ENCODE measurements at places on chromosomes 1 and 21.

DNA sequence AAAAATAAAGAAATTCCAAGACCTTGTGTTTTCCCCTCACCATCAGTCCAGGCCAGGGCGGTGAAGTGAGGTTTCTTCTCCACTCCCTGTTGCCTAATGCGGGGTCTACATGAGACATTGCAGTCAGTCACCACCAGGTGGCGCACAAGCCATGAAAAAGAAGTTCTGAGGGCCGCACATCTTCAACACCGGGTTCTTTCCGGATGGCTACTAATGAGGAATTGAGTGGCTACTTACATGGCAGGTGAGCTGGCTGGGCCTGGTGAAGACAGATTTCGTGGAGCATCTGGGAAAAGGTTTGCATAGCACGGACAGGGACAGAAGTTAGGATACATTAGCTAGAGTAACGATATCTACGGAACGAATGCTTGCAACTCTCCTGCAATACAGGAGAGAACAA, 15.8 kb upstream of the S100A11 start:
- peak; percentile 14 for DNase-seq

DNA sequence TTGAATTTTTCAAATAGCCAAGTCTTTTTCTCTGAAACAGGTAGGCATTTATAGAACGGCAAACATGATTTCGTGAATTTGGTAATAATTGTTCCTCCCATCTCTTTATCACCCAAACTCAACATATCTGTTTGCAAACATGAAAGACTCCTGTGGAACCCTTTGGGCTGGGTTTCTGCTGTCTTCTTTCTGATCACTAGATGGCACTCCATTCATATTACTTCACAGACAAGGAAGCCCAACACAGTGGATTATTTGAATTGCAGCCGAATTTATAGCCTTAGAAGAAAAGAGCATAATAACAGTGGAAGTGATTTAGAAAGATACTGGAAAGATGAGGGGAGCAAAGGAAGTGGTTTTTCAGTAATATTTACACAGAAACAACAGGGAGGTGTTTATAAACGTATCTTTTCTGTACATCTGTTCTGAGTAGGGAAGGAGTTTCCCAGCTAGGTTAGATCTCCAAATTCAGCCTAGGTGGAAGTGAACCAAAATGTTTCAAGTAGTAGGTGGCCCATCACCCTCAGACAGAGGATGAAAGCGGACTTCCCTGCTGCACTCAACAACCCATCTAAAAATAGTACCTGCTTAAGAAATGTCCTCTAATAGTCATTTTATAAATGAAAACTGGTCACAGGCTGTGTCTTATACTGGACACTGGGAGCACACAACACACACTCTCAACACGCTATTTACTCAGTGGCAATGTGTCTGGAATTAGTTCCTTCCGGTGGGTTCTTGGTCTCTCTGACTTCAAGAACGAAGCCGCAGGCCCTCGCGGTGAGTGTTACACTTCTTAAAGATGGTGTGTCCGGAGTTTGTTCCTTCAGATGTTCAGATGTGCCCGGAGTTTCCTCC, 67.6 kb downstream of the MAP3K21 start:
- peak; percentile 71 for DNase-seq

DNA sequence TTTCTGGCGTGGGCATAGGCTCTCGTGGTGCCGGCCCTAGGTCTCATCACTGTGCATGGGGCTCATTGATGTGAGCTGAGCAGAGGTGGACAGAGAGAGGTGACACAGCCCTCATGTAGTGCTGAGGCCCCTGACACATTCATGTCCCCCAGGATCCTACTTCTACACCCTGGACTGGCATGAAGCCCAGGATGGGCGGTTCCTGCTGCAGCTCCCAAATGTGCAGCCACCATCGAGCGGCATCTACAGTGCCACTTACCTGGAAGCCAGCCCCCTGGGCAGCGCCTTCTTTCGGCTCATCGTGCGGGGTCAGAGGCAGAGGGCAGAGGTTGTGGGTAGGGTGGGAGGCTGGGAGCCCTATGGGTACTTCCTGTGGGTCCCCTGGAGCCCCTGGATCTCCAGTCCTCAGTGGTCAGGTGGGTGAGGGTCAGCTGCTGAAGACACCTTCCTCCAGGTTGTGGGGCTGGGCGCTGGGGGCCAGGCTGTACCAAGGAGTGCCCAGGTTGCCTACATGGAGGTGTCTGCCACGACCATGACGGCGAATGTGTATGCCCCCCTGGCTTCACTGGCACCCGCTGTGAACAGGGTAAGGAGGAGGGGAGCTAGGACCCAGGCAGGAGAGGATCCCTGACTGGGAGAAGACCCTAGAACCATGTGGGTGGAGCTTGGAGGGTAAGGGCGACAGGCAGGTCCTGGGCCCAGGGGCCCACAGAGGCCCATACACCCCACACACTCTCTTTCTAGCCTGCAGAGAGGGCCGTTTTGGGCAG, 6.1 kb downstream of the TIE1 start:
- no peak for DNase-seq

- DNase-seq, result no peak
Measured at GRCh38 chr21:9758141-9758540, 763.2 kb upstream of the TPTE start.

DNA sequence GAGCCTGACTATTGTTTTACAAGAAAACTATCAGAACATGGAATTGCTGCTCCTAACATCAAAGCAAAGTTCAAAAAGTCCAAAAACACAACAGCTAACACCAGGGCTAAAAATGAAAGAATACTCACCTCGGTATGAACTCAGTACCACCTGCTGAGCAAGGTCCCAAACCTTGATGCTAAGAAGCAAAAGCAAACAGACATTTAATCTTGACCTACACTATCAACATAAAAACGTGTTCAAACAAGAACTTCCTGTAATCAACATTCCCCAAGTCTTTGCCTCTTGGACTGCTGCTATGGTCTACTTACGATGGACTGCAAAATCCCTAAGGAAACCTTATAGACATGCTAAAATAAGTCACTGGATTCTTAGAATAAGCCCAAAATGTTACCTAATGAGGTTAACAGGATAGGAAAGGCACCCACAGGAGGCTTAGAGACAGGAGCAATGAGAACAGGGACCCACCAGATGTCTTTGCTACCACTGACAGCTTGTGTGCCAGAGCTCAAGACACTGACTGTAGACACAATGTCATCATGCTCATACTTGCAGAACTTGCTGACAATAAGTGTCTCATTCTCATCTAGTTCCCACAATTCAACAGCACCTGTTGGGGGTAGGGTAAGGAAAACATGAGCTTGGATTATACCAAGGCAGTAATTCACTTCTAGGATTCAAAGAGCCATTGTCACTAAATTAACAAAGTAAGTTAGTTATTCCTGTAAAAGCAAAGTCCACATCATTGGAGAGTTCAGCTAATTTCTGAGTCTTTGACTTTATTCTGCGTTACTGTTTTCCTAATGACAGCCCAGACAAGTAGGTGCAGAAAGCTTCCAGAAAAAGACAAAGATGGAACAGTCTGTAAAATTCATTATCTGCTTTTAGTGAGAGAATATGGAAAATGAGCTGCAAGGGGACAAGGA, 1.8 kb downstream of the WDR77 start:
- no peak for DNase-seq

- DNase-seq, result no peak
Measured at GRCh38 chr1:112881742-112882127, 74.3 kb downstream of the SLC16A1 start.

GRCh38 chr1:63601463-63601862, 8.3 kb downstream of the PGM1 start:
- DNase-seq, result no peak

DNA sequence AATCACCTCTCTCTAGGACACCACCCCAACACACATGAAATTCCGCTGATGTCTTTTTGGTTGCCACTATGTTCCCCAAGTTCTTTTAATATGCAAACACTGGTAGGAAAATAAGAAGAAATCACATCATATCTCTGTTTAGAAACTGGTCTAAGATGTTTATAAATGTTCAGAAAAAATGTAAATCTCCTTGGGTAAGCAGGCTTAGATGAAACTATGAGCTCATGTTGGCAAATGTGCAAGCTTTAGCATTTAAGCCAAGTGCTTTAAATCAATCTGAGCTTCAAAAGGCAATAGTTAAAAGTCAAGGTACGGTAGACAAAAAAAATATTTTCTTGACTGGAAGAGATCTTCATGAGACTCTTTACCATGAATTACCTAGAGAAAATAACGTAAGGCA, 25.2 kb upstream of the SLAMF9 start:
- no peak for DNase-seq

DNA sequence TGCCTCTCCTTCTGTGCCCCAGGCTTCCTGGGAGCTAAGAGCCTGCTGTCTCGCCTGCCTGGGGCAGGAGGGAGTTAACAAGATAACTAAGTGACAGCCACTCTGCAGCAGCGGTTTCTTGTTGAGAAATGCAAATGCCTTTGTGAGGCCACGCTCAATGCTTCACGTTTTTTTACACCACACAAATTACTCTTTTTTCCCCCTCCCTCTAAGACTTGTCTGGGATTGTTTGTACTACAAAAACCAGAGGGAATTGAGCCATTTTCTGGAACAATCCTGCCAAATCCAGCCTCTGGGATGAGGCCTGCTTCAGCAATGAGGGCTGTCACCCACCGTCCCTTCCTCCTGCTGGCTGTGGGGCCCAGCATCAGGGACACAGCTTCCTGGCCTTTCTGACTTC, 119.6 kb downstream of the ACTL8 start:
- DNase-seq, result no peak

- no peak for DNase-seq
Measured at GRCh38 chr21:44279354-44280260, 6.1 kb upstream of the AIRE start.

DNA sequence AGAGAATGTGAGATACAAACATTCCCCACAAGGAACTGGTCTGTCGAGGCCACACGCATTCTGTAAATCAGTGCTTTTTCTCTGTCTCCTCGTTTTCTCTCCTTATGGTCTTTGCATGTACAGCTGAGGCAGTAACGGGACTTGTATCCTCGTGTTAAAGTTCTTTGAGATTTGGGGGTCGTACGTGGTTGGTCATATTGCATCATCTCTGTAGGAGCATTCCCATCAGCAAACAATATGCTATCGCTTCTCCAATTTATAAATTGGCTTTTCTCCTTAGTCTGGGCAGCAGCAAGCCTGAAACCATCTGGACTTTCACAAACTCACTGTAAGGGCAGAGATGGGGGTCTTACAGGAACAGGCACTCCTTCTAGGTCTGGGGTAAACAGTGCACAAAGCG, 13.0 kb upstream of the TRIM17 start:
- no peak for DNase-seq

- no peak for DNase-seq
Measured at GRCh38 chr1:185440877-185441276, 123.8 kb upstream of the IVNS1ABP start.

DNA sequence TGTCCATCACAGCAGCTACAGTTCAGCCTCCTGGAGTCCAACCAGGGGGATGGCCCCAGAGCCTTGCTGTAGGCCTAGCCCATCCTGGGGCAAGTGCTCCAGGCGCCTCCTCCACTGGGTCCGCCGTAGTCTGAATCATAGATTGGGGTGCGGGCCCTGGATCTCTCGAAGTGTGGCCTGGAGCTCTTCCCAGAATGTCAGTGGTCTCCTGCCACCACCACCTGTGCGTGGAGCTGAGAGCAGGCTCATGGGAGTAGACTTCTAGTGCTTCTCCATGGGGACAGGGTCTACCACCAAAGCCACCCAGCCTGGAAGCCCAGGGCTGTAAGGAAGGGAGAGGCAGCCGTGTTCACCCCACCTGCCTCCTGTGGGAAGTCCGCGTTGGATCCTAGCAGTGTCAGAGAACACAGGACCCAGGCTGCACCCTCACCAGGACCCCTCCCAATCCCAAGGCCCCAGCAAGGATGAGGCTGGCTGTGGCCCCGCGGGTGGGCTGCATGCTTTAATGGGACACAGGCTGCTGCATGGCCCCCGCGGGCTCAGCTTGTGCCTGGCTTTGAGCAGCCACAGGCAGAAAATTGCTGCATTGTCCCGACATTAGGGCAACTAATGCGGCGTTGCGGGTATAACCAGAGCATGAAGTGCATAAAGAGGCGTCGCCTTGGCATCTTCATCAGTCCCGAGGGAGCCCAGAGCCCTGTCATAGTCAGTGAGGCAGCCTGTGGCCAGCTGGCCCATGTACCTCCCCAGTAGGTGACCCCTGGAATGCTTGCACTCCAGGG, 735 bp upstream of the HES3 start:
- no peak for DNase-seq

GRCh38 chr1:149845416-149845815, 54.0 kb upstream of the BOLA1 start:
- DNase-seq, result no peak

DNA sequence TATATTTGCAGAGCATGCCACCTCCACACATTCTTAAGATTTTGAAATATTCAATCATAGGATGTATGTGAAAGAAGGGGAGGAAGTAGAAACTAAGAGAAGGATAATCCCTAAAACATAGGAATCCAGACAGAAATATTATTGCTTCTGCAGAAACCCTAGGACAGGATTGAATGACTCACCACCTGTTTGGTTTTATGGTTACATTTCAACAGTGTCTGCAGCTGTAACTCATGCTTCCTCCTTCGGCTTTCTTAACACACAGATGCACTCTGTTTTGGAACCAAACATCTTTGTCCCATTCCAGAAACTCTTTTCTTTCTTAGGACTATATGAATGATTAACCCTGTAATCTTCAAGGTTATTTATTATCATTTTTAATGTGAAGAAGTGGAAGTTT, 20.7 kb downstream of the RGS7 start:
- no peak for DNase-seq

DNA sequence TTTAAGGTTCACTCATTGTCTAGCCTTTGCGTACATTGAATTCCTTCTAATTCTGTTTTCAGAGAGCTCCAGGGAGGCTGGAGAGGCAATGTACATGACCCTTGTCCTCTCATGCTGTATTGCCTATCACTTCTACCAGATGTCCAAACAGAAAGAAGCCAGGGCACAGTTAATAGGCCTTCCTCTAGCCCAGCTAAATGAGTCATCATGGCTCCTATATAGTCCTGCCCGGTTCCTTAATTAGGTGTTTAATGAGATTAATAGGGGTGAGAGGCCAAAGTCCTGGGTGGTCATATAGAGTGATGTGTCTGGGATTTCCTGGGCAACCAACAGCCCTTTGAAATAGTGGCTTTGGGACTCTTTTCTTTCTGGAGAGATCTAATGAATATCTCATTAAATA, 76.3 kb downstream of the ZSCAN20 start:
- DNase-seq, result no peak

DNA sequence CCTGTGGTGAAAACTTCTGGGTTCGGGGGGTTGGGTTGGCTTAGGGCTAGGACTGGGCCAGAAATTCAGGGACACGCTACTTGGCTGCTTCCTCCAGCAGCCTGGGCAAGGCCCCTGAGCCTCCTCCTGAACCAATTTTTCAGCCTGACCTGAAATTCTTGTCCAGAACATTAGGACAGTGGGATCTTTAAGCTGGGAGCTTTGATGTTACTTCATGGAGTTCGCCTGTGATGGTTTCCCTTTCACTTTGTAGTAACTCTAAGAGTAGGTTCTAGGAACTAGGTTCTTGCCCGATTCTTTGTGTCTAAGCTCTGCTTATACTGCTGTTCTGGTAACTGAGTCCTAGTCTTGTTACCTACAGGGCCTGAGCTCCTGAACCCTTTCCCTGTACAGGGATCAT, 75.3 kb downstream of the S1PR1 start:
- no peak for DNase-seq

- DNase-seq, result peak; percentile 71
Measured at GRCh38 chr1:26112407-26112775, 767 bp downstream of the PDIK1L start.

- DNase-seq, result no peak
Measured at GRCh38 chr1:197915260-197915861, 1.8 kb upstream of the LHX9 start.

GRCh38 chr1:175390522-175391254, 198.1 kb upstream of the KIAA0040 start:
- no peak for DNase-seq
